ENCODE measurements at places on chromosomes 13 and 19.

- no peak for DNase-seq
These were observed 152.4 kb downstream of the SHISA2 start for GRCh38 chr13:25899464-25899863.

DNA sequence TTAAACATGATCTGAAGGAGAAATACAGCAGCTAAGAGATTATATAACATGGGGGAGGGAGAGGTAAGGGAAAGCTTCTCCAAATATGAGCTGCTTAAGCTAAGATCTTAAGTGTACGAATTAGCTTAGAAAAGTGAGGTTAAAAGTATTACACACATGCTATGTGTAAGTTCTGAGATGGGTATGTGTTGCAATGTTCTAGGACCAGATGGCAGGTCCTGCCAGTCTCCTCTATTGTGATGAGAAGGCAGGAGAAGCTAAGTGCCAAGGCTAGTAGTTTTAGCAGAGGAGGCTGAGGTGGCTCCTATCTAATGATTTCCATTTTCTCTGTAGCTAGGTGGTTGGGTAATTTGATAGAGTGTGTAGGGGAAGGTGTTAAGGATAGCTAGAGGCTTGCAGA, 57.6 kb downstream of the MICU2 start:
- no peak for DNase-seq

DNA sequence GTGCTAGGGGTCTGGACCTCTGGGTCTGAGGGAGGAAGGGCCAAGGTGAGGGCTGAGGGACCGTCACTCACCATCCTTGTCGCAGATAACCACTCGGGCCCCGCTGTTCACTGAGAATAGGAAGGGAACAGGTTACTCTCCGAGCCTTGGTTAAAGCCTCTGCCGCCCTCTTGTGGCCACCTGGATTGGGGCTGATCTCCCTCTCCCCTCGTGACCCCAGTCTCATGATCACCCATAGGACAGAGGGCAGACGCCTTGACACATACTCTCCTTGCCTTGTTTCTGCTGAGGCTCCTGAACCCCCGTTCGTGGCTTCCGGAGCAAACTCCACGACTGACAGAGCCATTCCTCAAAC, 580 bp downstream of the HSD17B14 start:
- DNase-seq, result peak; percentile 83

DNA sequence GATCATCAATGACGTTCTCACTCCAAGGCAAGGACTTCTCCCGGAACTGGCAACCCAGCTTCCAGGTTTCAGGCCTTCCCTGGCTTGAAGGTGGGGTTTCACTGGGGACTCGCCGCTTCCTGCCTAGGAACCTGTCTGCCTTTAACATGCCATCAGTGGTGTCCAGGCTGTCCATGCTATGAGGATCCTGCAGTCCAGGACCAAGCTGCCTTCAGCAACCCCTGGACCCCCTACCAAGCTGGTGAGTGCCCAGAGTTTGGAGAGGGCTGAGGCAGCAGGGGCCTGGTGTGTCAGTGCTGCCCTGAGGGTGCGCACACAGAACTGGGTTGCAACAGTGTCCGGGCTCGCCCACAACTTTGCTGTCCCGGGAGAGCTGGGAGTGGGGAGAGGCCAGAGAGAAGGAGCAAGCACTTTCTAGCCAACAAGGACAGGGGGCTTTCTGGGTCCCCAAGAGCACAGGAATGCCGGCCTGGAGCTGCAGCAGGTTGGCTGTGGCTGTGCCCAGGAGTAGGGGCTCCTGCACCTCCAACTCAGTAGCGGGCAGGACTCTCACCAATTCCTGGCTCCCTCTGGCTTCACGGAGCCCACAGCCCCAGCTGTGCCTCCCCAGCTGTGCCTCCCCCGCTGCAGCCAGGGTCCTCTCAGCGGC, 1563.2 kb upstream of the MIR17HG start:
- no peak for DNase-seq

DNA sequence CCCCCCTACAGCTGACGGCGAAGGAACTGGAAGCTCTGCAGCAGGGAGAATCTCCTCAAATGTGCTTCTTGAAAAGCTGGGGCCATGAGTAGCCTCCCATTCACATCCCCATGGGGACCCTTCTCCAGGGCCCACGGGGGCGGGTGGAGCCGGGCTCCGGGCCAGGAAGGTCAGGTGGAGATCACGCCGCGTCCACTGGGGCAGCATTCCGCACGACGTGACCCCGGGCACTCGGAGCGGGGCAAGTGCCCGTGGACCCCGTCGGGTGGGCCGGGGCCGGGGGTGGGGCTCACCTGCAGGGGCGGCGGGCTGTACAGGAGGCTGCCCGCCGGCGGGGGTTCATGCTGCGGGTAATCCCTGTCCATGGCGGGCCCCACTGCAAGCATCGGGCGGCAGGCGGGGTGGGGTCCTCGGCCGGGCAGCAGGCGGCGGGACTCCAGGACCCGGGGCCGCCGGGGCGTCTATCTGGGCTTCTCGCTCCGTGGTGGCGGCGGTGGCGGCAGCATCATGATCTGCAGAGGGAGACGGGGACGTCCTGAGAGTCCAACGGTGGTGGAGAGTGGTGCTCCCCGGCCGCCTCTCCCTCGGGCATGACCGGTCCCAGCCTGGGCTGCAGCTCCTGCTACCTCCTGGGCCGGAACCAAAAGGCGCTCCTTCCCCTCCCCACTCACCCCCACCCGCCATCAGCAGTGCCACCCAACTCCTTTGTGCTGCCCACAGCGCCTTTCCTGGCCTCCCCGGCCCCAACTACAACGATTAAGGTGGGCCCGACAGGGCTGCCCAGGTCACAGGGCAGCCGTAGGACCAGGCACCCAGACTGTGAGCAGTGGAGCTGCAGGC, 20.0 kb downstream of the SBNO2 start:
- no peak for DNase-seq

DNA sequence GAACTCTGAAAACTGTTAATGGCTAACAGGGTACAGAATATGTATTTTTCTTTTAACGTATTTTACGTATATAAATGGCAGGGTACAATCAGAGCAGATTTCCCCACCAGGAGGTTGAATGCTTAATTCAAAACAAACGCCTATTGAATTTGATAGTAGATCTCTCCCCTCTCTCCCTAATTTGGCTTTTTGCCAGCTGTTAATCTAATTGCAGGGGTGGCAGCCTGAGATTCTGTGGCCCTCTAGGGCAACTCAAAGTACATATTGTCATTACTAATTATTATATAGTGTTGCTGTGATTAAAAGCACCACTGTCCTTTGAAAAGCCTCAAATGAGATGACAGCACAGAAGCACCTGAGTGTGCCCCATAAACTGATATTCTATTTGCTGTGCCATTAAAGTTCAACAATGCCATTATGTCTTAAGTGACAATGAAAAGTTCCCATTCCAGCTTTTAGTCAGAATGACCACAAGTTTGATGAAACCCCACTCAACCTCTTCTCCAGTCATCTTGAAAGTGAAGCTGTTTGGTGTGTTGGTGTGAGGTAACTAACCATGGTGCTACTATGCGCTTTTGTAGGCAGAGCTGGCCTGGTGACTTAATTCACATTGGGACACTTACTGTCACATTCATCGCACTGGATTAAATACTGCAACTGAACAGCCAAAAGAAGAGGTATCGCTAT, 351.4 kb downstream of the KCNRG start:
- no peak for DNase-seq

- peak; percentile 59 for DNase-seq
These were observed 21.9 kb downstream of the SMIM24 start for GRCh38 chr19:3458229-3459088.

DNA sequence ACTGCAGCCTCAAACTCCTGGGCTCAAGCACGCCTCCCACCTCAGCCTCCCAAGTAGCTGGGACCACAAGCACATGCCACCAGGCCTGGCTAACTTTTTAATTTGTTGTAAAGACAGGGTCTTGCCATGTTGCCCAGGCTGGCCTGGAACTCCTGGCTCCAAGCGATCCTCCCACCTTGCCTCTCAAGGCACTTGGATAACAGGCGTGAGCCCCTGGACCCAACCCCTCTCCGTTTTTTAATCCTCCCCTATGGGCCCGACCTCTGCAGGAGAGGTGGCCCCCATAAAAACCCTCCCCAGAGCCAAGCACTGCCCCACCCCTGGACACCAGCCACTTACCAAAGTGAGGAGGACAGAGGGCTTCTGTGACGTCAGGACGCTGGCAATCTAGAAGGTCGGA, 28.6 kb downstream of the PEPD start:
- DNase-seq, result no peak

DNA sequence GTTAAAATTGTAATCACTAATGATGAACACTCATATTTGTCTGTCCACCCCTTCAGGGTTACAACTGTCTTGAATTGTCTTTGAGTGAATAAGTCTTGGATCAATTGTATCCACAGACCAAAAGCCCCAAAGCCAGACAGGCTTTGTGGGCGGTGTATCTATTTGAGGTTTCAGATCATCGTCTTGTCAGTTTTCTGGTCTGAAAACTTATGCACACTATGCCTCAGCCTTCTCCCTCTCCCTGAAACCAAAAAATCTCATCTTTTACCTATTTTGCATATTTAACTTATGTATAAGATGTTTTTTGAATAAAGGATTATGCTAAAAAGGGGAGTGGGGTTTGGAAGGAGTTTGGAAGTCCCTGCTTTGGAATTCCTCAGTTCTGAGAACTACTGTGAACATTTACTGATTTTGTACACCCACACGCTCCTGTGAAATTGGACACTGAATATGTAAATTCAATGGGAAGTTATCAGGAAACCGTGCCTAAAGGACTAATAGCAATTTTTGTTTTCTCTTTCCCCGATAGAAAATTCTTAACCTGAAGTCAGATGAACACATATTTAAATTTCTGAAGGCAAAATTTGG, 52.1 kb downstream of the DPY19L3 start:
- DNase-seq, result no peak

DNA sequence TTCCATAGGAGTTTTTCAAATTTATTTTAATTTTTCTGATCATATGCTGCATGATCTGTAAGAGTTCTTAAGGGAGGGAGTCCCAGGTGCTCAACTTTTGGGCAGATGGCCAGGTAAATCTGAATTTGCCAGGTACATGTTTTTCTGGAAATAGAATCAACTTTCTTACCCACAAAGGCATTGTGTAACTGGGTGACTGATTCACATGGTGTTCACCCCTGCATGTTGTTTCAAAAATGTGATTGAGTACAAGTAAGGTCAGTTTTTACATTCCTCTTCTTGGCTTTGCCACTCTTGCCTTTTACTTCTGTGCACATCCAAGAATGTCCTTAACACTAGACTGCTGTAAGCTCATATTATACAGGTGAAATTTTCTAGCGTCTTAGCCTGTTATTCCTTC, 30.4 kb downstream of the RB1 start:
- DNase-seq, result peak; percentile 24

DNA sequence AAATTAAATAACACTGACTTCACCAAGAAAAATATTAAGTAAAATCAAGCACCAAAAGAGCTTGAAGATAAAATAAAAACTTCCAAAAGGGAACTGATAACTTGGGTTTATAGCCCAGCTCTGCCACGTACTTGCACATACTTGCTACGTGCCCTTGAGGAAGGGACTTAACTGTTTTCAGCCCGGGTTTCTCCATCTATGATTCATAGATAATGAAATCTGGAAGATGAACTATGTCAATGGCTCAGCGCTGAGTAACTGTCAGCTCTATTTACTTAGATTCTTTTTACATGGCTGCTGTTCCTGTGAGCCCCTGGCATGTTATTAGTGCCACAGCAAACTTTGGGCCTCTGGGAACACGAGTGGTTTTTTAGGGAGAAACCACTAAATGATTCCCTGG, 9.6 kb upstream of the ZC3H13 start:
- peak; percentile 53 for DNase-seq

DNA sequence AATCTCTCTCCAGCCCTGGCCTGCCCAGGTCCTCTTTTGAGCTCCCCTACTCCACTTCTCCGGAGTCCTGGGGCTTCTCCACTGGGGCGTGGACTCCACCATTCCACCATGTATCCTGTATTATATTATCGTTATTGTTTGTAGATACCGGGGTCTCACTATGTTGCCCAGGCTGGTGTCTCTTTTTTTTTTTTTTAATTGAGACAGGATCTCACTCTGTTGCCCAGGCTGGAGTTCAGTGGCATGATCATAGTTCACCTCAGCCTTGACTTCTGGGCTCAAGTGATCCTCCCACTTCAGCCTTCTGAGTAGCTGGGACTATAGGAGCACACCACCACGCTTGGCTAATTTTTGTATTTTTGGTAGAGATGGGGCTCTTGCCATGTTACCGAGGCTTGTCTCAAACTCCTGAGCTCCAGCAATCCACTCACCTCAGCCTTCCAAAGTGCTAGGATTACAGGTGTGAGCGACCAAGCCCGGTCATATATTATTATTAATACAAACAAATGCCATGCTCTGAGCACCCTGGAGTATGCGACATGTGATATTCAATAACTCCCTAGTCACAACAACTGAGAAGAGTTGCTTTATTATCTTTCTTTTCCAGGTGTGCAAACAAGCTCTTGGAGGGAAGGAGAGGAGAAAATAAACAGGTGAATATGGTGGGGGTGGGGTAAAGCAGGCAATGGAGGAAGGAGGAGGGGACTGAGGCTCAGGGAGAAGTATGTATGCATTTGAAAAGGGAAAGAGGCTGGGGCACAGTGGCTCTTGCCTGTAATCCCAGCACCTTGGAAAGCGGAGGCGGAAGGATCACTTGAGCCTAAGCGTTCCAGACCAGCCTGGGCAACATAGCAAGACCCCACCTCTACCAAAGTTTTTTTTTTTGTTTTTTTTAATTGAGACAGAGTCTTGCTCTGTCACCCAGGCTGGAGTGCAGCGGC, 2.8 kb upstream of the CERS4 start:
- DNase-seq, result no peak

DNA sequence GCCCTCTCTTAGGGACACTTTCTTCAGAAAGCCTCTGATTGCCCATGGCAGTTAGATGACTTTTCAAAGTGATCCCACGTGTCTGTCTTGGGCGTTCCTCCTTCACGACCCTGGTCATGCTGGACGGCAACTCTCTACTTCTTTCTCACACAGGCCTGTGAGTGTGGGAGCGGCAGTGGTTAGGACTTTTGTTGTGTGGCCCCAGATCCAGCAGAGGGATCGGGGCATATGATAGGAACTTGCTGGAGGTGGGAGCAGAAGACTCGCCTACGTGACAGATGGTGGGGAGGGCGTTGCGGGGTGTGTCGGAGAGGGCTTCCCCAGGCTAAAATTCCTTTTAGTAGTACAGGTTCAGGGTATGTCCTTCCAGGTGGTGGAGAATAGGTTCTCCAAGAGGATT, 289.5 kb upstream of the MAB21L1 start:
- DNase-seq, result no peak

DNA sequence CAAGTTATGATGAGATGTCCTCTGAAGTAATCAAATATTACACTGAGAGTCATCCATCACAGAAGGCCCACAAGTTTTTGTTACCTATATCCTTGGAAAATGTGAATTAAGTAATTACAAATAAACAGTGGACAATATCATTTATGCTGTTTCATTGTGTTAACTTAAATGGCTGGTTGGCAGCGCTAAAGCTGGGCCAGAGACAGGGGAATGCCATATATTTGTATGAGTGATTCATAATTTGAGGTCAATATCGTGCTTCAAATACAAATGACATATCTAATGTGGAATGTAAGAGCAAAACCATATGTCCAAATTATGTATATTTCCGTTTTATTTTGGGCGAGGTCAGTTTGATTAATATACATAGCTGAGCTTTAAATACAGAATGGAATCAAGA, 1556.2 kb downstream of the SLITRK5 start:
- DNase-seq, result no peak

Data from EH (cell line).